GDM1 (cell line): ENCODE measurements at places on chromosomes 3 and 15.

- no peak for DNase-seq
Observed at GRCh38 chr3:69462826-69463100, 76.9 kb upstream of the FRMD4B start.

GRCh38 chr3:43707998-43708397 is 17.3 kb downstream of the ABHD5 start:
- no peak for DNase-seq

DNA sequence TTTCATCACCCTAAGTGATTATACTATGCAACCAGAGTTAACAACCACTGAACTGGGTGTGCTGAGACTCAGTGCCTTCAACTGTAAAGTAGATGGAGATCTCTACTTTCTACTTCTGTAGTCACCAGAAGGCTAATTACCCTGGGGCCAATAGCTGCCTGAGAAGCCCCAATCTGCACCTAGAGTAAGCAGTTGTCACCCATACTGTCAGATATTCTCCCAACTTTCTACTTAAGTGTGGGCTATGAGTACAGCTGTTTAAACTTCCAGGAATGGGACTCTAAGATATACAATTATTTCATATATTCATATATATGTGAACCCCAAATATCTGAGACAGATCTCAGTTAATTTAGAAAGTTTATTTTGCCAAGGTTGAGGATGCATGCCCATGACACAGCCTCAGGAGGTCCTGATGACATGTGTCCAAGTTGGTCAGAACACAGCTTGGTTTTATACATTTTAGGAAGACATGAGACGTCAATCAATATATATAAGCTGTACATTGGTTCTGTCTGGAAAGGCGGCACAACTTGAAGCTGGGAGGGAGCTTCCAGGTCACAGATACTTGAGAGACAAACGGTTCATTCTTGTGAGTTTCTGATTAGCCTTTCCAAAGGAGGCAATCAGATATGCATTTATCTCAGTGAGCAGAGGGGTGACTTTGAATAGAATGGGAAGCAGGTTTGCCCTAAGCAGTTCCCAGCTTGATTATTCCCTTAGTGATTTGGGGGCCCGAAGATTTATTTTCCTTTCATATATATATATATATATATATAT is 41.9 kb downstream of the CCNL1 start:
- DNase-seq, result no peak

- DNase-seq, result no peak
Observed at GRCh38 chr15:29724026-29724425, 98.2 kb downstream of the TJP1 start.

DNA sequence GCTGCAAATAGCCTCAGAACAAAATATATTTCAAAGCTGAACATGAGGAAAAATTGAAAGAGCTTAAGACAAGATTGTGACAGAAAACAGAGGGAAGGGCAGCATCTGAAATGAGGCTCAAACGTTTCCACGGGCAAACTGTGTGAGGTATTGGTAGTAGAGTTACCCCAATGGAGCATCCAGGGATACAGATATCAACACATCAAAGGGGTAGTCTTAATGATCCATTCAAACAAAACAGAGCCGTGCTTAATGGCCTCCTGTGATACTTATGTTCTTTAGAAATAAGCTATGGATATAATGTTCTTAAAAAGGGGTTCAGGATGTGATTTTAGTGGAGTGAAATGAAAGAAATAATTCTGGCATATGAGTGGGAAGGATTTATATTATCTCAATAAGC is 430.3 kb upstream of the PDZRN3 start:
- no peak for DNase-seq

DNA sequence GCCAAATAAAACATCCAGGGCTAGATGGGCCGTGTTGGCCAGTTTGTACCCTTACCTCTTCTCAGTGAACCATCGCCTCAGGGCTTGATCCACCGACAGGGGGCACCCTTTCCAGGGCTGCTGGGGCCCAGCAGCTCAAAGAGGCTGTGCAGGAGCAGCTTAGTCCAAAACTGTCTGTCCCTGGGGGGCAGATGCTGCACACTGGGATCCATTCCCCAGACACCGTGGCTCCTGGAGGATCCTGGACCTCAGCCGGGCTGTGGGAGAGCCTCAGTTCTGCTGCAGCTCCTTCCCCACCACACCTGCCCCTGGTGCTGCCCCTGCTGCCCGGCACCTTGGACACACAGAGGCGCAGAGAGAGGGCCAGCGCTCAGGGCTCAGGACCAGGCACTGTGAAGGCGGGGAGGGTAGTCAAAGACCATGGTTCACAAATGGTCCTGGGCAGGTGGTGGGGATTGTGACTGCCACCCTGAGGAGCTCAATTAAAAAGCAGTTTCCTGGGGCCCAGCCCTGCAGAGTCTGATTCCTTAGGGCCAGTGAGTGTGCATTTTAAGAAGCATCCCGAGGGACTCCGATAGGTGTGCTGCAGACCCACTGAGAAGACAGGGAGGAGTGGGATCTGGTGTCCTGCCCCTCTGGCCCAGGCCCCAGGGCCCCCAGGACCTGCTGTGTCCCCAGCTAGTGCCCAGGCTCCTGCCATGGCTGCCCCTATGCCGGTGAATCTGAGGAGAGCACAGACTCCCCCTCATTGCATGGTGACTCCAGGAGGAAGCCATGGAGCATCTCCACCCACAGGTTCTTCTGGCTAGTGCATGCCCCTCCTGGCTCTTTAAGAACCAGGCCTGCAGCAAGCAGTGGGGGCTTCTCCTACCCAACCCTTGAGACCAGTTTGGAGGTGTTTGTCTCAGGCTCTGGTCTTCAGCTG is 86.5 kb upstream of the PRR20G start:
- peak; percentile 3 for DNase-seq

DNA sequence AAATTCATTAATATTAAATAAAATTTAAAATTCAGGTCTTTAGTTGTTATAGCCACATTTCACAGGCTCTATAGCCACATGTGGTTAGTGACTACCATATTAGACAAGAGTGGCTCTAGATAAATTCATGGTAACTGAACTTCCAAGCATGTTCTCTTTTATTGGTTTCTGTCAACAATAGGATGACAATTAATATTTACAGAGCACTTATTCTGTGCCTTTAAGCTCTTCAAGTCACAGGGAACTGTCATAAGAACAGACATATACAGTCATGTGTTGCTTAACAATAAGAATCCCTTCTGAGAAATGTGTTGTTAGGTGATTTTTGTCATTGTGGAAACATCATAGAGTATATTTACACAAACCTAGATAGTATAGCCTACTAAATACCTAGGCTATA is 38.8 kb upstream of the SLC25A36 start:
- no peak for DNase-seq
